CD4-positive, alpha-beta T cell treated with Interleukin-21 for 1 hour (primary cell): ENCODE measurements at places on chromosomes 2 and 18.

- no peak for DNase-seq
These were observed 172.9 kb downstream of the TPGS2 start for GRCh38 chr18:36655930-36656329.

- no peak for DNase-seq
These were observed 82.9 kb downstream of the MSH2 start for GRCh38 chr2:47485751-47486300.

- DNase-seq, result no peak
These were observed 9.9 kb downstream of the DTYMK start for GRCh38 chr2:241676665-241677064.

DNA sequence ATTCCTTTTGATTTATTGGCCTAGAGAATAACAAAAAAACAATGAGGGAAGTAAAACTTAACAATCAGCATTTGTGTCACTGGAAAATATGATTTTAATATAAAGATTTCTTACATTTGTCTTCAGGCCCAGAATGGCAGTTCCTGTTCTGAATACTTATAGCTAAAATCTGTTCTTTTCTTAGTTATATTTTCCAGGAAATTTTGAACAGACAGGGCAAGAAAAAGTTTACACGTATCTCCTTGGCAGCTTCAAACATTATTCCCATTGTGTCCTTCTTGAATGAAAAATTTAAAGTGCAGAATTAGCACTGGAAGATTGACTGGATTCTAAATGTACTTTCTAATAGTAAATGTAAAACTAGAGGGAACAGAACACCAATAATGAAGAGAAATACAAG lies 1454.0 kb upstream of the PIK3C3 start:
- DNase-seq, result no peak

DNA sequence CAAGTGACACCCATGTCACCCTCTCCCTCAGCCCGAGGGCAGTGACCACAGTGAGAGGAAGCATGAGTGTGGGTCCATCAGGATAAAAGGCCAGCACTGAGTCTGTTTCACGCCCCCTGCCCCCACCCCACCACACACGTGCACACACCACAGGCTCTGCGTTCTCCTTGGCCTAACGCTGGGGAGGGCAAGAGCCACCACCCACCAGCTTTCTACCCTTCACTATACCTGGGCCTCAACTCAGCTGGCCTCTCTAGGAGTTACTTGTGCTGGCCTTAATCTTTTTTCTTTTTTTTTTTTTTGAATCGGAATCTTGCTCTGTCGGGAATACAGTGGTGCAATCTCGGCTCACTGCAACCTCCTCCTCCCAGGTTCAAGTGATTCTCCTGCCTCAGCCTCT lies 140.5 kb downstream of the ZFP36L2 start:
- no peak for DNase-seq

GRCh38 chr18:36560187-36560586 lies 262.7 kb downstream of the FHOD3 start:
- DNase-seq, result no peak

DNA sequence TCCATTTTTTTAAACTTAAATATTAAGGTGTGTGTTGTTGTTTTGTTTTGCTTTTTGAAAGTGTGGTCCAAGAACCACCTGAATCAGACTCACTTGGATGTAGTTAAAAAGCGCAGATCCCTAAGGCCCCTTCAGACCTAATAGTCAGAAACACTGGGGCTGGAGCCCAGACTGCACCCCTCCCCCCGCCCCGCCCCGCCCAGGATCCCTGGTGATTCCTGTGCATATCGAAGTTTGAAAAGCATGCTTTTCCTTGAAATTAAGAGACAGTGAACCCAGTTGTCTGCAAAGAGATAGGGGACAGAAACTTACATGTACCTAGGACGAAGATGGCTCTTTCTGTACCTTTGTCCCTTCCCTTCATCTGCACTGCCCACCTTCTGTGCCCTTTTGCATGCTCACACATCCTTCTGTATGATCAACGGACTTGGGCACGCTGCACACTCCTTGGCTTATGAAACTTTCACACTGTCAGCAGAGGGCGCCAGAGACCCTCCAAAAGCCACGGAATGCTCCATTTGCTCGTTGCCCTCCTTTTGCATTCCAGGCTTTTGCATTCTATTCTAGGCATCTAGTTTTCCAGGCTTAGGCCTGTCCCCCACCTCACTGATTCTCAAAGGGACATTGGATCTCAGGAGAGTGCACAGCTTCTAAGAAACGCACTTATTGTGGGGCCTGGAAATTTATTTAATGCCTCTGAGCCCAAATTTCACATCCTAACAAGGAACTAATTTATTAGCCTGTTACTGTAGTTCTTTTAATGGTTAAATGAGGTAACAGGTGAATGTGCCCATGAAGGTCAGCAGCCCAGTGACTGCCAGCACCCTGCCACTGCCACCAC lies 32.8 kb upstream of the SLC14A1 start:
- DNase-seq, result peak; percentile 78

DNA sequence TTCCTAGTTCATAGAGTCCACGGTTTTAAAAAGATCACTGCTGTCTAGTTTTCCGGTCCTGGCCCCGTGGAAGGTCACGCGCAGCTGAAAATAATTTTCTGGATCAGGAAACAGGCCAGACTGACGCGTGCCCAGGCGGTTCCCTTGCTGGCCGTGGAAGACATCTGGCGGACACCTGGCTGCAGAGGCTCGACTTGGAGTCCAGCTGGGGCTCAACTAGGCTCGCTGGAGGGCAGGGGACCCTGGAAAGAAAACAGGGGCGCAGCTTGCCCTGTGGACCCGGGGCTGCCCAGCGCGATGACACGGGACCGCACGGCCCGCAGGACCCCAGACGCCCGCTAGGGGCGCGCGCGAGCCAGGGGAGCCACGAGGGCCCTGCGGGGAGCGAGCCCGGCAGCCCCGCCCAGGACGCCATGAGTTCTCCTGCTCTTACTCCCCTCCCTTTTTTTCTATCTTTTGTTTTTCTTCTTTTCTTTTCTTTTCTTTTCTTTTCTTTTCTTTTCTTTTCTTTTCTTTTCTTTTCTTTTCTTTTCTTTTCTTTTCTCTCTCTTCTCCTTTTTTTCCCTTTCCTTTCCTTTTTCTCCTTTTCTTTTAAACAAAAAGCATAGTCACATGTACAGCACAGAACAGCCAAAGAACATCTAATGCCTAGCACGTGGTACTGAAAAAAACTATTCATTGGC lies 43.2 kb upstream of the UBE2F start:
- peak; percentile 77 for DNase-seq

GRCh38 chr2:54768772-54769428 lies 45.4 kb downstream of the EML6 start:
- DNase-seq, result no peak

GRCh38 chr2:226585130-226585561 lies 214.5 kb downstream of the IRS1 start:
- DNase-seq, result no peak

GRCh38 chr2:150485871-150486538 lies 1.5 kb downstream of the RND3 start:
- no peak for DNase-seq

GRCh38 chr18:28013066-28013465 lies 163.9 kb downstream of the CDH2 start:
- DNase-seq, result no peak

DNA sequence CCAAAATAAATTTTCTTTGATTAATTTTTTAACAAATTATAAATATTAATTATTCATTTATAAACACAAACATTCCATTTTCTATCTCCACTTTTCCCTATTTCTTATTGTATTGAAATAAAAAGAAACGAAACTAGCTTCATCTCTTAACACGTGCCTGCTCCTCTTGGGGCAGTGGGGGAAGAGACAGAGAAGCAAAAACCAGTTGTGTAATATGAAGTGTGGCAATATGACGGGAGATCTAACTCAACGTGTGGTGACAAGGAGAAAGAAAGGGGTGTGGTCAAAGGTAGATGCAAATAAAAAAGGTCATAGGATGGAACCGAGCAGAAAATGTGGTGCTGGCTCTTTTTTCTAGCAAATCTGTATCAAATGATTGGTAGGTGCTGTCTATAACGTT lies 106.9 kb upstream of the SLC8A1 start:
- DNase-seq, result no peak

GRCh38 chr2:220279840-220280239 lies 652.4 kb downstream of the SLC4A3 start:
- no peak for DNase-seq

DNA sequence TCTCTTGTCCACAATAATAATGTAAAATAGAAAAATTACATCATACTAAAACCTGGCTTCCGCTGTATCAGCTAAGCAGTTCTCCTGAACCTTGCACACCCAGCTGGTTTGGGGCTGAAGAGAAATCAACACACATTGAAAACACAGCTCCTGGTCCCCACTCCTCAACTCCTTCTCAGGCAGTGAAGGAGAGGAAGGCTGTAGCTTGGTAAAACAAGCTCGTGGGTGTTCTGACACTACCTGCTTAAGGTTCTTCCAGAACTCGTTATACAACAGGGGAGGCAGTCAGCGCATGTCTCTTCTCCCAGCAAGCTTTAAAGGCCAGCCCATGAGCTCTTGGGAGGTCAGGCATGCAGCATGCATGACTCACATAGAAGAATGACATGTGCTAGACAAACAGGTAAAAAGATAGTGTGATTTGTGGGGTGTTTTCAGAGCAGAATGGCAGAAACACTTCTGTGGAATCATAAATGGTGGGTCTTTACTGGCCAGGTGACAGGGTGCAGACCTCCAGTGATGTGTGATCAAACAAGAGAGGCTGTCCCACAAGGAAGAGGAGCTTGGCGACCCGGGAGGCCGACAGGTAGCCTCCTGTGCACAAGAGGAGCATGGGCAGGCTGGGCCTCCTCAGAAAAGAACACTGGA lies 69.1 kb downstream of the UXS1 start:
- no peak for DNase-seq

DNA sequence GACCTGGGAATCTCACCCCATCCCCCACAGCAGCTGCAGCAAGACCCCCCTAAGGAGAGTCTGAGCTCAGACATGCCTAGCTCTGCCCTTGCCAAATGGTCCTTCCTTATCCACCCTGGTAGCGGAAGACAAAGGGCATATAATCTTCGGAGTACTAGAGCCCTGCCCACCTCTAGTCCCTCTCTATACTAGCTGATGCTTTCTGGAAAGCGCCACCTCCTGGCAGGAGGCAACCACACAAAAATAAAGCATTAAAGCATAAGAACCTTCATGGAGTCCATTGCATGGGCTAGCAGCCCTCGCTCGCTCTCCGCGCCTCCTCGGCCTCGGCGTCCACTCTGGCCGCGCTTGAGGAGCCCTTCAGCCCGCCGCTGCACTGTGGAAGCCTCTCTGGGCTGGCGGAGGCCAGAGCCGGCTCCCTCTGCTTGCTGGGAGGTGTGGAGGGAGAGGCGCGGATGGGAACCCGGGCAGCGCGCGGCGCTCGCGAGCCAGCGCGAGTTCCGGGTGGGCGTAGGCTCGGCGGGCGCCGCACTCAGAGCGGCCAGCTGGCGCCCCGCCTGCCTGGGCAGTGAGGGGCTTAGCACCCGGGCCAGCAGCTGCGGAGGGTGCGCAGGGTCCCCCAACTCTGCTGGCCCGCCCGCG lies 941.2 kb downstream of the SUCLG1 start:
- DNase-seq, result no peak

DNA sequence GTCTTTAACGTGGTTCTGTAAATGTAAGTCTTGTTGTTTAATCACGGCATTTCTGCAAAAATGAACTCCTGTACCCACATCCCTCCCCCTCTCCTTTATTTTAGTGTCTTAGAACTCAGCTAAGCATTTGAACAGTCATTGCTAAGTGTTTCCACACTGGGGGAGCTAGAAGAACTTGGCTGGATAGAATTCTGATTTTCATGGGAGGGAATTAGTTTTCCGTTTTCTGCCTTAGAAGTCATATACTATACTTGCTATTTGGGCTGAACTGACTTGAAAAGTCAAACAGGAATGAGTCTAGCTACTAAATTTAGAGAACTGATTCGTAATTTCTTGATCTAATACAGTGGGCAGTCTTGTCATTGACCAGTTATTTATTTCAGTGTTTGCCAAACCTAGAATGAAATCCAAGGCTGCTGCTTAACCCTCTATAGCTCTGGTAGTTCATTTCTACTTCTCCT lies 61.1 kb downstream of the FMNL2 start:
- no peak for DNase-seq

- peak; percentile 74 for DNase-seq
These were observed 2.1 kb upstream of the CXCR1 start for GRCh38 chr2:218168635-218169462.

DNA sequence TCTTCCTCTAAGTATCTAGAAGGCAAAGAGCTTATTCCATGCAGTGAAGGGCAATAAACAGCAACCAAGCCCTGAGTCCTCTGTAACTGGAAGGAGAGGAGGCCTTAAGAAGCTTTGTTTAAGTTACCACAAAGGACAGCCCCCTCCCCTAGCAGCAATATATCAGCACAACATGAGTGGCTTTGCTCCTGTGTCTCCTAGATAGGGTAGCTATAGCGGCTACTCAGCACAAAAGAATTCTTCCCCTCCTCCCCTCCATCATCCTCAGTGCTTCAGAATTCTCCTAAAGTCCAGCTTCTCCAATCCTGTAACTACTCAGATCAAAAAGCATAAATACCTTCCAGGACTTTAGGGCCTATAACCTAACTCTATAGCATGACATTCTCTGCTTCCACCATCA lies 16.5 kb downstream of the SUMO1 start:
- no peak for DNase-seq

GRCh38 chr2:171832489-171832888 lies 61.6 kb downstream of the SLC25A12 start:
- DNase-seq, result no peak

- DNase-seq, result no peak
These were observed 37.8 kb downstream of the CYP26B1 start for GRCh38 chr2:72109904-72110303.

DNA sequence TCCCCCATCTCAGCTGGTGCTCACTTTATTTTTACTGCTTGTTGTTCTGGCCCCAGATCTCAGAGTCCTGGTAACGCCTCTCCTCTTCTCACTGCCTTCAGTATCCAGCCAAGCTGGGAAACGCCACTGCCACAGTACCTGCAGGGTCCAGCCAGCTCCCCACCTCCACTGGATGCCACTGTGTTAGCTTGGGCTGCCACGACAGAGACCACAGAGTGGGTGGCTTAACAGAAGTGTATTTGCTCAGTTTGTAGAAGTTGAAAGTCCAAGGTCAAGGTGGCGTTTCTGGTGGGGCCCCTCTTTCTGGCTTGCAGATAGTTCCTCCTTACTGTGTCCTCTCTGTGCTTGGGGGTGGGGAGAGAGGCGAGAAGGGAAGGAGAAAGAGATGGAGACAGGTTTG lies 107.1 kb downstream of the AGAP1 start:
- DNase-seq, result no peak

DNA sequence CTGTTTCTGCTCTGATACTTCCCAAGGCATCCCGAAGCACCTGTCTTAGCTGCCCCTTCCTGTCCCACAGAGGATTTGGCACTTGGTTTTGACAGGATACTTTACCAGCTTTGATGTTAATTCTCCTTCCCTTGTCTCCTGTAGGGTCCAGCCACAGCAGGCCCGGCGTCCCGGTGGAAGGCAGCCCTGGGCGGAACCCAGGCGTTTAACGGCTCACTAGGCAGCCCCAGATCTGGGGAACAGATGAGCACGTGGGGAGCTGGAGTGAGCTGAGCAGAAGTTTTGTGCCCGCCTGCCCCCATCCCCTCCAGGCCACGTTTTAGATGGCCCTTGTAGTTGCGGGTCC lies 11.4 kb downstream of the ANKRD23 start:
- no peak for DNase-seq
